MCF 10A (cell line): ENCODE measurements at places on chromosomes 11 and 22. TPM values are rescaled to one million over a fixed set of nuclear protein-coding genes. Genes with fewer than 3 reads are reported as not detected.

- DNase-seq = no peak
These were observed 7.1 kb downstream of the MED19 start for GRCh38 chr11:57704932-57705331.

DNA sequence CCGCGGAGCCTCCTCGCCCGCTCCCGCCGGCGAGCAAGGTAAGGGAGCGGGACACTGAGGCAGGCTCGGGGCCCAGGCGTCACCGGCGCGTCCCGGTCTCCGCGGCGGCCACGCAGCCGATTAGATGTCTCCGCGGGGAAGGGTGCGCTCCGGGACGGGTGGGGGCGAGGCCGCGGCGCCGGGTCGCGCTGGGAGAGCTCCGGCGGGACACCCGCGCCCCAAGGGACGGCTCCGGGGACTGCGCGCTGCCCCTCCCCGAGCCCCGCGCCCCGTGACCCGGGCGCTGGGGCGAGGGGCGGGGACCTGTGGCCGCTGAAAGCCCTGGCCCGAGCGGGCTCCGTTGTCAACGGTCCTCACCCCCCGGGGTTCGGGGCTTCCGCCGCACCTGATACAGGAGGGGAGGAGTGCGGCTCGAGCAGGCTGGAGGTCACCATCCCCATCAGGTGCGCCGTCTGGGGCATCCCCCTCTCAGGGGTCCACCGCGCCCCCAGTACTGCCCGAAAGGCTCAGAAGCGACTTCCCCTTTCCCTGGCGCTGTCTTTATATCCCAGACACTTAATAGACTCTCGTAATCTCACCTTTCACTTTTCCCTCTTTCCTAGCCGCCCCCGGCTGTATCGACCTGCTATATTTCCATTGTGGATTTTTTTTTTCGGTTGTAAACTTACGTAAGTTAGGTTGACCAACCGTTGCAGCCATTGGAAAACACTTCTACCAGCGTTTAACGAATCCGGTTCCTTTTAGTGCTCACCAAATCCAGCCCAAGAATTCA lies 573 bp downstream of the PPFIA1 start:
- DNase-seq = peak; percentile 44

GRCh38 chr22:20551805-20552442 lies 44.5 kb downstream of the MED15 start:
- DNase-seq = no peak

DNA sequence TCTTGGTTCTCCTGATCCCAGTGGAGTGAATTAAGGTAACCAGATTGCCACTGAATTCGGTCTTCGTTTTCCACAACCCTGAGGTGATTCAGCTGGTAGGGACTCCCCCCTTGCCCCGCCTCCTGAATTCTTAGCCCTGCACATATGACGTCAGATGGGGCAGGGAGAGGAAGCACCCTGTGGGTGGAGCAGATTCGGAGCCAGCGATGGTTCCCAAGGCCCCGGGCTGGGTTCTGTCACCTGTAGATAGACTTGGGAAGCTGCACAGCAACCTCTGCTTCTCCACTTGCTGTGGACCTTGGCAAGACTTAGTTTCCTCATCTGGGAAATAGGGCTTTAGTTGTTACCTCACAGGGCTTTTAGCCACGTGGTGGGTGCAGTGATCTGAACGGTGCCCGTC lies 67.8 kb downstream of the CTTN start:
- DNase-seq = peak; percentile 50

GRCh38 chr11:77602381-77603088 lies 12.8 kb downstream of the AQP11 start:
- peak; percentile 74 for DNase-seq

- no peak for DNase-seq
These were observed 30.2 kb upstream of the BID start for GRCh38 chr22:17804331-17805080.

DNA sequence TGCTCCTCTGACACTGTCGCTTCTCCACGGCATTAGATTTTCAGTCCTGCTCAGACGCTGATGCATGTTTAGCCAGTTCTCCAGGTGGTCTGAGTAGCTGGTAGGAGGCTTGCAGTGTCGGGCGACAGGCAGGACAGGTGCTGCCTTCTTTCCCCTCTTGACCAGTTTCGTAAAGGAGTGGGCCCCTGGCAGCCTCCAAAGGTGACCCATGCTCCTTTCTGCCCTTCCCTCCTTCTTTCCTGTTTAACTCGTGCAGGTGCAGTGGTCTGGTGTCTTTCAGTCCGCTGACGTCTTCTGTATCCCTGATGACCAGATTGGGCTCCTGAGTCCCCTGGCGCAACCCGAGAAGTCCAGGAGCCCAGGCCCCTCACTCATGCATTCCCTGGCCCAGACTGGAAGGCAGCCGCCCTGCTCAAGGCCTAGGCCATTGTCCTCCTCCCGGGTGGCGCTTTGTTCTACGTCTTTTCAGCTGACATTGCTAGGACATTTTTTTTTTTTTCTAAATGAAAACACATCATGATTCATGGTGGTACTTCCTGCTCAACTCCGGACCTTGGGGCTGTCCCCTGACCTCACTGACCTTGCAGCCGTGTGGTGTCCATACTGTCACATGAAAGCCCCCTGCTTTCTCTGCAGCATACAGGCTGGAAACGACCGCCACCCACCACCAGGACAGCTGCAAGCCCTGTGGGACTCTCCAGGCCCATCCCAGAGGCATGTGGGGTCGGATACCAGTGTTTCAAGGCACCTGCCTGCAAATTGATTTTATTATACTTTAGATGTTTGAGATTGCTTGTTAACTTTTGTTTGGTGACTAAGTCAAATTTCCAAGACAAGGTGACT lies 25.5 kb upstream of the TXNRD2 start:
- no peak for DNase-seq

GRCh38 chr11:5151713-5152153 lies 2.8 kb downstream of the OR52A1 start:
- DNase-seq = no peak

DNA sequence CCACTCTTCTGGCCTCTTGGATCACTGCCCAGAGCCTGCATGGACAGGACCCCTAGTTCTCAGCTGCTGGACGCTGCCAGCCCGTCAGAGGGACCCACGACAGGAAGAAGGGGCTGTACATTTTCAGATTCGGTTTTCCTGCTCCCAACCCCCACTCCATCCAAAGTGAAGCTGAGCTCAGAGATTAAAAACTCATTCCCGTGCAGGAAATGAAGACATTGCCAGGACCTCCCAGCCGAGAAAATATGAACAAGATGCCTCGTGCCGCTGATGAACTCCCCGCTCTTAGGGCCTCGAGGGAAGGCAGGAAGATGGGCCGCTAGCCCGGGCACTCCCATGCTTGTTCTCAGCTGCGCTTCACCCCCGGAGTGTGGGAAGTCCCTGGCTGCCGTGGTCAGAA lies 36.1 kb downstream of the RPUSD4 start:
- DNase-seq = no peak

- DNase-seq = peak; percentile 72
These were observed 2.7 kb downstream of the PLXNB2 start for GRCh38 chr22:50304528-50305392.

DNA sequence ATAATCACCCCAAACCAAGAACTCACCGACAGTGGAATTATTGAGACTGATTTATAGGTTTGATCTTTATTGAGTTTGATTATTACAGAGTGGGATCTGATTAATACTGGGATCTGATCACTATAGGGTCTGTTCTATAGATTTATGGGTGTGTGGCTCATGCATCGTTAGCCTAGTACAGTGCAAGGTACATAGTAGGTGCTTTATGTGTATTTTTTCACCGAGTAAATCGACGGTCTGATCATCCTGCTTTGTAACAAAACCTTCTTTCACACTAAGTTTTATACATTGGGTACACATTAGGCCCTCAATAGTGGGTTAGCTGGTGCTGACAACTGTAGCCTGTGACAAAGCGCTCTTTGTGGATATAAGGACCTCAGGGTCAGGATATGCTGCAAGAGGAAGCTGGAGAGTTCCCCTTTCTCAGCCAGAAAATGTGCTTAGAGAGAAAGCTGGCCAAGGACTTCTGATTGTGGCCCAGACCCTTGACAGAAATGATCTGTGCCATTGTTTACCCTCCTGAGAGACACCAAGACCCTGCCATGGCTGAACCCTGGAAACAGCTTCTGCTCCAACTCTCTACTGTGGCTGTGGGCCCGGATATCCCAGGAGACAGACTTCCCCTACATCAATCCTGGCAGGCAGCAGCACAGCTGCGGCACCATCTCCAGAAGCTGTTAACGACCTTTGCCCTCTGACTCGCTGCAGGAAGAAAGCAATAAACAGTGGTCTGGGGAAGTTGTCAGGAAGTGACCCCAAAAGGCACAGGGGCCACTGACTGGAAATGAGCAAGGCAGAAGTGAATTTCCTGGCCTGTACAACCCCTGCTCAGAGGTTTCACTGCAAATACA lies 16.1 kb upstream of the TPP1 start:
- no peak for DNase-seq

- DNase-seq = no peak
These were observed 66.9 kb upstream of the PRDM11 start for GRCh38 chr11:45079567-45079942.

DNA sequence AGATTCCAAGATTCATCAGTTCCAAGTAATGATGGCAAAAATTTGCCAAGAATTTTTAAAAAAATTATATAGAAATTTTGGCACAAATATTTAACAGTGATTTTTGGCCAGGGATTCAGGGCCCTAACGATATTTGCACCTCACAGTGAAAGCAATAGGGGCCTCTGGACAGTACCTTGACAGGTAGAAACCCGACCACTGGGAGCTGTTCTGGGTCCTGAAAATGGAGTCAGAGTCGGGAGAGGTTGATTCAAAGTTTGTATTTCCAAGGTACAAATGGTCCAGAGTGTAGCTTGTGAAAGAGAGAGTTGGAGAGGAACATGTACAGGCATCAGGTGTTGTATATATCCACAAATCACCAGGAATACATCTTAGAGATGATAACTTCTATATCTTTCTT lies 41.6 kb downstream of the MRGPRX2 start:
- DNase-seq = peak; percentile 51

GRCh38 chr22:19509191-19509590 lies 15.0 kb downstream of the CLDN5 start:
- DNase-seq = no peak

GRCh38 chr11:22898036-22898435 lies 37.8 kb upstream of the CCDC179 start:
- peak; percentile 5 for DNase-seq

GRCh38 chr11:11608783-11609232 lies 13.0 kb downstream of the GALNT18 start:
- peak; percentile 47 for DNase-seq

- DNase-seq = no peak
These were observed 138.8 kb downstream of the AASDHPPT start for GRCh38 chr11:106216281-106216680.

- no peak for DNase-seq
These were observed 69.5 kb upstream of the TBCEL start for GRCh38 chr11:120954381-120954780.

- no peak for DNase-seq
These were observed 99.9 kb upstream of the GUCY1A2 start for GRCh38 chr11:107118025-107118720.

- no peak for DNase-seq
These were observed 6.2 kb downstream of the TUB start for GRCh38 chr11:8087185-8087584.

- DNase-seq = no peak
These were observed 78.0 kb downstream of the PISD start for GRCh38 chr22:31583861-31584485.

GRCh38 chr11:126997196-126997595 lies 3.4 kb downstream of the KIRREL3 start:
- DNase-seq = no peak

DNA sequence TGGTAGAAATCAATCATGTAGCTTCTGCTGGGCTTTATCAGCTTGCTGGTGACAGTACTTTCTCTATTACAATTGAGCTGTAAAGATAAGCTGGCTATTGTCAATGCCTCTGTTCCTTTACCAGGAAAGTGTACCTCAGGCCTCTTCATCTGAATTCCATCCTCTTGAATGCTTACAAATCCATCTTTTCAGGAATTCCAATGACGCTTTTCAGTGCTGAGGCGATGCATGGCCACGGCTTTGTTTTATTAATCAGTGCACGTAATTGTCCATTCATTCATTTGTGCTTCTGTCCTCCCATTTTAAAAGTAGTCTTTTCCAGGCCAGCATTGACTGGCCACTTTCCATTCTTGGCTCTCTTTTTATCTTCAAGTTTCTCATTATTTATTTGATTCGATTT lies 202.0 kb downstream of the PGR start:
- DNase-seq = no peak

DNA sequence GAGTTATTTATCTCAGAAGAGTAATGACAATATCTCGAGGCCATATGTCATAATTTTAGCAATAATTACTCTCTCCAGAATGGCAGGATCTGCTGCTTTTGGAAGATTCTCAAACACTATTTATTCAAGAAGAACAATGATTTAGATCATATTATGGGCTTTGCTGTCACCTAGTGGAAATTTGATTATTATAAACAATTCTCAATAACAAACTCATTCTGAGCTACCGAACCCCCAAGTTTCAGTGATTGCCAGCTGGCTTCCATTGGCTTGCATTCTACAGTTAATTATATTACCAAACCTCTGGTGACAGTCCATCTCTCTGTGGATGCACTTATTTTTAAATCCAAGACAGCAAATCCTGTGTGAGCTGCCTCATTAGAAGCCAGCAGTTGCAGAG lies 27.9 kb upstream of the SLC36A4 start:
- peak; percentile 43 for DNase-seq

GRCh38 chr22:37051391-37052385 lies at the start of gene KCTD17:
KCTD17 (plus strand) TSS chr22:37051742; CDS start chr22:37051761, 19 bp downstream.
- peak; percentile 51 for DNase-seq

GRCh38 chr11:96748639-96749370 lies 359.0 kb downstream of the JRKL start:
- peak; percentile 30 for DNase-seq

DNA sequence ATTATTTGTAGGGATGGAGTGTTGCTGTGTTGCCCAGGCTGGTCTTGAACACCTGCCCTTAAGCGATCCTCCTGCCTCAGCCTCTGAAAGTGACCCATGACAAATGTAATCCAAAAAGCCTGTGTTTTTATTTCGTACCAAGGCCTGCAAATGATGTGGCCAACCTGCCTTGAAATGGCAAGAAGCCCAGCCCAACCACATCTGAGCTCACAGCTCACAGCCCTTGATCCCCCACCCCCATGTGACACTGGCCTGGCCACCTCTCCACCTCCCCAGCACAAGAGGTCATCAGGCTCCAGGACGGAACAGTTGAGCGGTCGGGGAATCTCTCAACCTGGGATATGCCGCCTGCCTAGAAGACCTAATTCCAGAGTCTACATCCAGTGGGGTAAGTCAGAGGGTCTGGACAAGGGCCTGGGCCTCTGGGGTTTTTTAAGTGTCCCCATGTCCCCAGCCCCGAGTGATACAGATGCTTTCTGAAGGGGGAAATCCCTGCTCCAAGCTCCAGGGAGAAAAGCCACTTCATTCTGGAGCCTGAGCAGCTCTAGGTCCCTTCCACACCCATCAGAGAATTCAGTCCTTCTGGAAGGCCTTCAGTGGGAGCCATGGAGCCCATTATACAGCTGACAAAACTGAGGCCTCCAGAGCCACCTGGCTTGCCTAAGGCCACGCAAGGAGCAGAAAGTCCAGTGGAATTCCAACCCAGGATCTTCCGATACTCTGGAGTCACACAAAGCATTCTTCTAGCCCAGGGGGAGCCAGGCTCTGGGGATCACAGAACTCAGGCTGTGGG lies 70.7 kb downstream of the MN1 start:
- no peak for DNase-seq

Gene FGF3
- not detected in 2 replicates for total RNA-seq

Gene LMO1
- total RNA-seq = not detected in 2 replicates

Gene GAB4
- total RNA-seq = not detected in 2 replicates

Gene SNX32
- total RNA-seq = not detected in 2 replicates

Gene MGAT3
- total RNA-seq = not detected in 2 replicates

Gene P2RY6
- total RNA-seq = not detected in 2 replicates
